ENCODE measurements at places on chromosomes 12 and 14.
A peak's percentile ranks its signal among the peaks of the same experiment; 100 is the strongest.

DNA sequence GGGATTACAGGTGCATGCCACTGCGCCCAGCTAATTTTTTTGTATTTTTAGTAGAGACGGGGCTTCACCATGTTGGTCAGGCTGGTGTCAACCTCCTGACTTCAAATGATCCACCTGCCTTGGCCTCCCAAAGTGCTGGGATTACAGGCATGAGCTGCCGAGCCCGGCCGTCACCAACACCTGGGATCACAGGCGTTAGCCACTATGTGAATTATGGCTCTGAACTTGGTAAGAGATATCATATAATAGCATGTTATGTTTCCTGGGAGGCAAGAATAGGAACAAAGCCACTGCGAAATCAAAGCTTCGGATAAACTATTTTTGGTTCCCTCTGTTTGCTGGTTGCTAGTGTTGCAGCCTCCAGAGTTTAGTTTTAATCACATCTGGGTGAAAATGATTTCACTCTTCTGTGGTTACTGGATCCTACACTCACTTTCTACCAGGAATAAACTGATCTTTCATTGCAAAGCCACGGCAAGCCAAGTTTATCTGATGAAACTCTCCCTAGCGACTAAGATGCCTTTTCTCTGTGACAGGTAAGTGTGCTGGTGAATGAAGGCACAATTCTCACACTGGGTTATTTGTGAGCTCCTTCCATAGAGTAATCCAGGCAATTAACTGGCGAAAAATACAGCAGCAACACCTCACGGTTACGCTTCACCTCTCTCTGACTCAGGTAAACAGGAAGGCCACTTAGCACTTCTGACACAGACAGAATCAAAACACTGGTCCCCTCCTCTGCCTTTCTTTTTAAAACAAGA is 16.7 kb downstream of the SNRNP35 start:
- DNase-seq: no peak

- DNase-seq: no peak
Measured at GRCh38 chr12:89863493-89863938, 154.9 kb upstream of the ATP2B1 start.

GRCh38 chr14:65387628-65388027 is 24.9 kb upstream of the FUT8 start:
- DNase-seq: no peak

DNA sequence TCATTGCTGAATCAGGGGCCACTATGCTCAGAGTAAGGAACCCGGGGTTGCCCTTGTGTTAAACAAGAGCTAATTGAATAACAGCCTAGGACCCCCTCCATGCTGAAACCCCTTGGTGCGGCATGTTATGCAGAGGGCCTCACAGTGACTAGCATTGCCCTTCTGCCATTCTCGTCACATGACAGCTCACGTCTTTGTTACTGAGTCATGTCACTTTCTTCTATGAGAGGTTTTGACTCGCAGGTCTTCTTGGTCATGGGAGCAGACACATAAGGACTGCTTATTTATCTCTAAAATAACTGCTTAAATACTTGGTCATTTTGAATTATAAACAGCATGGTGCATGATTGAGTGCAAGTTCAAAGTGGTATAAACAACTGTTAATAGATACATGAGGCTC is 24.9 kb downstream of the TCTN1 start:
- DNase-seq: no peak

DNA sequence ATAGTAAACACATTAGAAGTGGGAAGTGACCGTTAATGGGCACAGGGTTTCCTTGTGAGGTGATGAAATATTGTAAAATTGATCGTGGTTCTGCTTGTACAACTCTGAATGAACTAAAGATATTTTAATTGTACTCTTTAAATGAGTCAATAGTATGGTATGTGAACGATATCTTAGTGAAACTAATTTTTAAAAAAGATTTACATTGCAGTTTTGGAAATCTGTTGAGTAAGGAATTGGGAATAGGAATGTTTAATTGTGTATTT is 1.7 kb downstream of the ZNF410 start:
- peak; percentile 32 for DNase-seq

Measured in PC-3 (cell line).